ENCODE measurements at places on chromosomes 6 and 20.

- DNase-seq: no peak
Observed at GRCh38 chr6:160742090-160742489, 40.0 kb downstream of the PLG start.

DNA sequence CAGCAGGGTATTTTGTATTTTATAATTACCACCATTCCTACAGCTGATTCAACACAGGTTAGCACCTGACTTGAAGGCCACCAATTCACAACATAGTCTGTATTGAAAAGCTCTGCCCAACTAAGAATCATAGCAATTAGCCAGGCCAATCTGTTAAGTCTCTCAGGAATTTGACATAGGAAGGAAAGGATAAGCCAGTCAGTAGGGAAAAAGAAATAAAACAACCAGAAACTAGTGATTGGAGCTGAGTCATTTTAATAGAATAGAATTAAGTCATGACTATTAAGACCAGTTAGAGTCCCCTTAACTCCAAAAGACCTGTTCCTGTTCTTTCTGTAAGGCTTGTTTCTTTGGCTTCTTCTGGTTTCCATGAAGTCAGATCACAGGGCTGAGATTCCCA, 8.1 kb downstream of the RANBP9 start:
- DNase-seq: no peak

- DNase-seq: no peak
Observed at GRCh38 chr6:30712441-30712945, 4.6 kb downstream of the MDC1 start.

GRCh38 chr6:3306848-3307247, 48.1 kb downstream of the PSMG4 start:
- no peak for DNase-seq

- peak; percentile 78 for DNase-seq
Observed at GRCh38 chr20:36572701-36573102, 695 bp upstream of the TGIF2 start.

DNA sequence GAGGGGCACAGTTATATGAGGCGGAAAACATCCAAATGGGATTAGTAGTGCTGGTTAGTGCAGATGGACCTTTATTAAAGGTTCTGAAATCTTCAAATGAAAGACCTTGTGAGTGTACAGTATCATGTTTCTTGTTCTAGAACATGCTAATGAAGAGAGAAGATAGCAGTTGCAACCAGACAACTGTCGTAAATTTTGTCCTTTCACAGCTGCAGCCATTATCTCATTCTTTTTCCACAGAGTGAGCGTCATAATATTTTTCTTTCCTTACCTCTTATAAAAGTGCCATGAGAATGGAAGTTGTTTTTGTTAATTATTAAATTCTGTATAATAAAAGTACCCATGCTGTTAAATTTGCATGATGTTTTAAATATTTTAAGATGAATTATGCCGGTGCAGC, 4.4 kb upstream of the C6orf163 start:
- no peak for DNase-seq

GRCh38 chr6:17869010-17869752, 118.3 kb downstream of the KIF13A start:
- no peak for DNase-seq

DNA sequence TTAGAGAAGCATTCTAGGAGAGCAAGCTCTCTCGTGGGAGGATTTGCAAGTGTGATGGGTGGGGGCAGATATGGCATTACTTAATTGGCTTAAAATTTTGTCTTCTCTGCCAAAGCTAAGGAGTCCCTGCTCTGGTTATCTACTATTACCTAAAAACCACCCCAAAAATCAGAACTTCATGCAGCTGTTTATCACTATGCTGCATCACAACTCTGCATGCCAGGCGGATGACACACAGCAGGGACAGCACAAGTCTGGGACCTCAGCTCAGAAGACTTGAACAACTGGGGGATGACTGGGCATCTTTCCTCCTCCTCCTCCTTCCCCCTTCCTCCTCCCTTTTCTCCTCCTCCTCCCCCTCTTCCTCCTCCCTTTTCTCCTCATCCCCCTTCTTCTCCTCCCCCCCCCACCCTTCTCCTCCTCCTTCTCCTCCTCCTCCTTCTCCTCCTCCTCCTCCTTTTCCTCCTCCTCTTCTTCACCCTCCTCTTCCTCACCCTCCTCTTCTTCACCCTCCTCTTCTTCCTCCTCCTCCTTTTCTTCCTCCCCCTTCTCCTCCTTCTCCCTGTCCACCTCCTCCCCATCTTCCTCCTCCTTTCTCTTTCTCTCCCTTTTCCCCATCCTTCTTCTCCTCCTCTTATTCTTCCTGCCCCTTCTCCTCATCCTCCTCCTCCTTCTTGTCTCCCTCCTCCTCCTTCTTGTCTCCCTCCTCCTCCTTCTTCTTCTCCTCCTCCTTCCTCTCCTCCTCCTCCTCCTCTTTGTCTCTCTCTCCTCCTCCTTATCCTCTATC, 218.6 kb upstream of the PMEPA1 start:
- DNase-seq: no peak

- no peak for DNase-seq
Observed at GRCh38 chr6:160960839-160961238, 30.7 kb upstream of the MAP3K4 start.

DNA sequence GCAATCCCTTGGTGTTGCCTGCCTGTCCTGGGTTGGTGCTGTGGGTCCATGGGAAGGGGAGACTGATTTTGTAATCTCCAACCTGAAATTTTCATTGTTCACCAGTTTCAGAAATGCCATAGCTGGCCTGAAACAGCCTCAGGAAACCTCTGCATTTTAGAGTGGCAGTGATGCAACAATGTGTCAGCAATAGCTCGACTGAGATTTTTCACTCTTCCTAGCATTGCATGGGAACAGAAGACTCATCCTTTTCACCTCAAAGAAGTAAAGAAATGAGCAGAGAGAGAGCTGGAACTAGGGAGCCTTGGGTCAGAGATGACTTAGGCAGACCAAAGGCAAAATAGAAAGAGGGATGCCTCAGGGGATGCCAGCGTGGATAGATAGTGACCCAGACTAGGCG, 23.7 kb upstream of the TMEM14A start:
- DNase-seq: no peak

GRCh38 chr6:11126876-11127275, 15.4 kb upstream of the ERVFRD-1 start:
- no peak for DNase-seq

- DNase-seq: no peak
Observed at GRCh38 chr20:63635431-63636141, 8.7 kb upstream of the GMEB2 start.

DNA sequence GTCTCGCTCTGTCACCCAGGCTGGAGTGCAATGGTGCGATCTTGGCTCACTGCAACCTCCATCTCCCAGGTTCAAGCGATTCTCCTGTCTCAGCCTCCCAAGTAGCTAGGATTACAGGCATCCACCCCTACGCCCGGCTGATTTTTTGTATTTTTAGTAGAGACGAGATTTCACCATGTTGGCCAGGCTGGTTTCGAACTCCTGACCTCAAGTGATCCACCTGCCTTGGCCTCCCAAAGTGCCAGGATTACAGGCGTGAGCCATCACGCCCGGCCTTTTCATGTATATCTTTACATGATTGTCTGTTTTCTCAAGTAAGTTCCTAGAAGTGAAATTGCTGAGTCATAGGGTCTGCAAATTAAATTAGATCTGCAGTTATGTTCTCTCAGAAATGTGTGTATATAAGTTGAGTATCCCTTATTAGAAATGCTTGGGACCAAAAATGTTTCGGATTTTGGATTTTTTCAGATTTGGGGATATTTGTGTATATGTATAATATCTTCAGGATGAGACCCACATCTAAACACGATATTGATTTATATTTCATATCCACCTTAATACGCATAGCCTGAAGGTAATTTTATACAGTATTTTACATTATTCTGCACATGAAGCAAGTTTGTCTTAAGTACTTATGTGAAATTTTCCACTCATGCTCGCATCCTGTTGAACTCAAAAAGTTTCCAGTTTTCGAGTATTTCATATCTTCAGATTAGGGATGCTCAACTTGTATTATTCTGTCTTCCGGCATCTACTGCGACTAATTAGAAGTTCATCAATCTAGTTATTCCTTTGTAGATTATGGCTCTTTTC, 40.4 kb downstream of the TAB2 start:
- no peak for DNase-seq

- no peak for DNase-seq
Observed at GRCh38 chr20:52047811-52048764, 143.5 kb downstream of the ZFP64 start.

- DNase-seq: no peak
Observed at GRCh38 chr20:54290636-54291035, 82.7 kb downstream of the PFDN4 start.

- DNase-seq: no peak
Observed at GRCh38 chr6:143465546-143465945, 14.9 kb downstream of the PEX3 start.

GRCh38 chr20:46709055-46709458, 392 bp upstream of the SLC2A10 start:
- peak; percentile 36 for DNase-seq

DNA sequence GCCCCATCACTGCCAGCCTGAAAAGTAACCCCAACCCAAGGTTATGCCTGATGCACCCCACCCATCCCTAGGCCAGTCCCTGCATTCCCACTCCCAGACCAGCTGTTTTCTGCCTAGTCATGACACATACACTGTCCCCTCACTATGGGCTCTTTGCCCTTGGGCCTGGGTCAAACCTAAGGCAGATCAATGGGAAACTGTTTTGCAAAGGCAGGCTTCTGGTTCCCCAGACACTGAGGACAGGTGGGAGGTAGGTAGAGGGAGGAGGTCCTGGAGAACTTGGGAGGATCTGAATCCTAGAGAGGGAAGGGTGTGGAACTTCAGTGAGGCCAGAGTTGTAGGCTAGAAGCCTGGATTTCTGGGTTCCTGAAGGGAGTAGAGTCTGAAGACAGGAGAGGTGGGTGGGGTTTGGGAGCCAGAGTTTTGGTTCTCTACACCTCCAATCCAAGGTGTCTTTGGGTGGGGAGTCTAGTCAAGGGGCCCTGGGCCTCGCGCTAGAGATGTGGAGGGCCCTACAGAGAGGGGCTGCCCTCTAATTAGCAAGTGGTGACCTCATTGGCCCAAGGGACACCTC, 2.0 kb downstream of the CLIC1 start:
- DNase-seq: no peak

- peak; percentile 38 for DNase-seq
Observed at GRCh38 chr6:15246666-15247499, 1.0 kb downstream of the JARID2 start.

DNA sequence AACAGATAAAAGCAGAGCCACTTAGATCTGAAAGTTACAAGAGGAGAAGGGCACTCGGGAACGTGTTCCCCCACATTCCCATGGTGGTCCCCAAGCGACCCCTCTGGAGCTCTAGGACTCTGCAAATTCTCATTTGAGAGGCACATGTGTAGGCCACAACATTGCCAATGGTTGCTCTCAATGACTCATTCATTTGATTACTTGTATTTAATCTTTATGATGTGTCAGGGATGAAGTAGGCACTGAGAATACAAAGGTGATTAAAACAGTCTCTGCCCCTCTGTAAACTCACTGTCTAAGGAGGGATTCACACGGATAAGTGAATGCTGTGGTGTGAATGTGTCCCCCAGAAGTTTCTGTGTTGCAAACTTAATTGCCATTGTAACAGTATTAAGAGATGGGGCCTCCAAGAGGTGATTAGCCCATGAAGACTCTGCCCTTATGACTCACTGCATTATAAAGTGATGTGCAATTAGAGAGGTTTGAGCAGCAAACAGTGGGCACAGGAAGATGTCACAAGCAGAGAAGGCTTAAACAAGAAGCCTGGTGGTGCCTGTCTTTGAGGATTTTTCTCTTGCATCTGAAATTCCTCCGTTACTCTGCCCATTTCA, 34.0 kb upstream of the TRAM2 start:
- peak; percentile 89 for DNase-seq

- no peak for DNase-seq
Observed at GRCh38 chr6:3045369-3045768, 22.9 kb upstream of the RIPK1 start.

GRCh38 chr6:4848382-4849068, 72.3 kb downstream of the CDYL start:
- DNase-seq: peak; percentile 36

DNA sequence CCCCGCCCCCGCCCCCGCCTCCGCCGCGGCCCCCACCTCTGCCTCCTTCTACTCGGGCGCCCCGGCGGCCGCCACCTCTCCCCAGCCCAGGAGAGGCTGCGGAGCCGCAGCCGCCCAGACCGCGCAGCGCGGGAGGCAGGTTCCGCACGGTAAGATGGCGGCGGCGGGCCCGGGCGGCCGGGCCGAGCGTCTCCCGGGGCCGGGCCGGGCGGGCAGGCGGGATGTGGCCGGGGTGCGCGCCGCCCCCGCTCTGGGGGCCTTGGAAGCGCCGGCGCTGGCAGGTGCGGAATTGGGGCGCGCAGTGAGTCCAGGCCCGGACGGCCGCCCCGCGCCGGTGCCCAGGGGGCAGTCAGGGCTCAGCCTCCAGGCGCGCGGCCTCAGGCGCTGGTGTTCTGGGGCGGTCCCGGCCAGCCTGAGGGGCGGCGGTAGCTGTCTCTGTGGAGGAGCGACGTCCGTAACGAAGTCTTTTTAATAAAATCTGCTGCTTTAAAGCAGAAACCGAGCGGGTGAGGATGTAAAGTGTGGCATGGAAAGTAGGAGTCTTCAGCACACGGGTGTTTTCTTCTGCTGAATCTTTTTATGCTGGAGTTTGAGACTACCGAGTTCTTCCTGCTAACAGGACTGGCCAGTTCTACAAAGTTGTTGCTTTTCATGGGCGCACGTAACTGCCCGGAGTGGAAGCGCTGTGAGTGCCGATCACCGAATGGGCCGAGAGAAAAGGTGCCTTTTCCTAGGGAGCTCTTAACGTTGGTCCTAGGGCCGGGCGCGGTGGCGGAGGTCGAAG, at the start of gene GID8:
Gene GID8 (plus strand): TSS at position 43 of the 784 bp plus-strand sequence. CDS start 3,356 bp downstream, outside the sequence.
- peak; percentile 83 for DNase-seq

DNA sequence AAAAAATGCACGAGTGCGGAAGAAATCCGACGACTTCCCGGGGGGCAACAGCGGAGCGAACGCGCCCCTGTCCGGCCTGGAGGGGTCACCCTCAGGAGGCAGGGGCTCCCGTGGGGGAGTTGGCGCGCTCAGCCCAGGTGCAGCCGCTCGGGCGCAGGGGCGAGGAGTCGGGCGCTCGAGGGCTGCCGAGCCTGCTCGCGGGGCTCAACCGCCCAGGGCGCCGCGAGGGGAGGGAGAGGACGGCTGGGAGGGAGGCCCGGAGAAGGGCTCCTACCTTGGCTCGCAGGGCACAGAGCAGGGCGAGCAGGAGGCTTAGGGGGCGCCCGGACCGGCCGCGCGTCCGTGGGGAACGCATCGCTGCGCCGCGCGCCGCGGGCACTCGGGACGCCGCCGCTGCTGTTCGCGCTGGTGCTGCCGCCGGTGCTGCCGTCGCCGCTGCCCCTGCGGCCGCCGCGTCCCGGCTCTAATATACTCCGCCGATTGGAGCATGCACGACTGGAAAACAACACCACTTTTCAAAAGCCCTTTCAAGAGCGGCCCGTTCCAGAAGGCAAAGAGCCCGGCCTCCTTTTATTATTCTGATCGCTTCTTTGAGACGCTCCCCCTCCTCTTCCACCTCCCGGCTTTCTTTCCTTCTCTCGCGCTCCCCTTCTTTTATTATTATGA, 490 bp downstream of the JAG1 start:
- DNase-seq: peak; percentile 30

DNA sequence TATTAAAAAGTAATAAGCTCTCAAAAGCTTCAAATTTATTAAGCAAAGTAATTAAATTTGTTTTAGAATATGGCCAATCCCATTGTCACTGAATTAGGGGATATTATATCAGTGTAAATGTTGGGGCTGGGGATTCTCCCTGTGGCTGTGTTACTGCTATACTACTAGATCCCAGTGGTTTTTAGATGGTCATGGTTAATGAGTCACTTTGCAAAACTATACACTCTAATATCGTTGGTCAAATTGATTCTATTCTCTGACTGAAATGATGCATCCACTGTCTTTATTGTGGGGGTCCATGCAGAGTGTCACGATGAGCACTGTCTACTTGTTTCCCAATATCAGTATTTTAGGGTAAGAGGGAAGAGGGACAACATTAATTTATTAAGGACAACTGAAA, 336.9 kb upstream of the PREP start:
- no peak for DNase-seq

Measured in small intestine (tissue), 16 donors.